ENCODE measurements at places on chromosomes 3 and 15.
A peak's percentile ranks its signal among the peaks of the same experiment; 100 is the strongest.

DNA sequence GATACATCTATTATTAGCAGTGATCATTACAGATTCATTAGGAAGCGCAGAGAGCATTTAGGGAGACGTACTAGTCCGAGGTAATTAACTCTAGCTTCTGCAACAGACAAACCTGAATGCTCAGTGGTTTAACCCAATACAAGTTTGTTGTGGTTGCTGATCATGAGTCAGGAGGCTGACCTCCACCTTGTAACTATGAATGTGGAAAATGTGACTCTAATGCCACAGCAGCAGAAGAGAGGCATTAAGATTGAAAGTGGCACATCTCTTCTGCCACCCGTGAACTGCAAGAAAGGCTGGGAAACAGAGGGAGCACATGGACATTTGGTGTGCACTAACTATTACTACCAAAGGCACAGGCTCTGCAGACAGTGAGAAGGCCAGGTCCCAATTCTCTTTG, 71.2 kb upstream of the C3orf80 start:
- DNase-seq, result no peak

GRCh38 chr3:196625331-196625730, 14.2 kb upstream of the NRROS start:
- DNase-seq, result no peak

GRCh38 chr3:64417816-64418215, 192.6 kb upstream of the PRICKLE2 start:
- no peak for DNase-seq

DNA sequence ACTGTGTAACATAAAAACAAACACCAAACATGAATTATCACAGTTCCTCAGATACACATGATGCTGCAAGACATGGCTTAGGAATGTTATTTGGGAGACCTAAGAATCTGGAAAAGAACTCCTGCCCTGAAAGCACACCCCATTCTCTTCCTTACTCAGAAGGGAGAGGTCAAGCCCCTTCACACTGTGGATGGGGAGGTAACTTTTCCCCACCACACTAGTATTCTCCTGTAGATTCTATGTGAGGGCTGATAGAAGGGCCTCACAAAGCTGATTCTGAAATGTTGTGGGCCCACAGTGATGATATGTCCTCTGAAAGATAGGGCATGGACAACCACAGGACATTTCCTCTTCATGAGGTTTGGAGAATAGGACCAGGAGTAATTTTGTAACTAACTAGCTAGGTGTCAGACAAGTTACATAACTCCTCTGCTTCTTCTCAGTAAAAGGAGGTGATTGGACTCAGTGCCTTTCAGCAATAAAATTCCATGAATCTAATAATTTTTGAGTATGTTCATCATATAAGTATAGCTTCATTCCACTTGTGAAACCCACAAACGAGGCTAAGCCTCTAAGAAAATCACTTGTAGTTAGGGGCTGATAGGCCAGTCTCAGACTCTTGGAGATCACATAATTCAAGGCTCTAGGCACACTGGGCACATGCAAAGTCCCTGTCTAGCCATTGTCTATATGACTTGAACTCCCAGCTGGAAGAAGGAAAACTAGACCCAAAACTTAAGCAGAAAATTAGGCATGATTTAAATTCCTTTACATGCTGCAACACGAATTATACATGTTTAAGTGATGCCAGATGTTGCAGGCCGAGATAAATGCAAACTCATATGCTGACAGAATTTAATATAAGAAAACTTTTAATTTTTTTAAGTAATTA, 7.5 kb downstream of the PTX3 start:
- DNase-seq, result no peak

- DNase-seq, result no peak
Observed at GRCh38 chr3:115912372-115912771, 289.1 kb downstream of the GAP43 start.

- DNase-seq, result no peak
Observed at GRCh38 chr15:92751528-92751927, 96.0 kb upstream of the FAM174B start.

GRCh38 chr3:187447737-187448136, 79.6 kb downstream of the RTP4 start:
- DNase-seq, result no peak

GRCh38 chr3:119782460-119782859, 559 bp downstream of the NR1I2 start:
- no peak for DNase-seq

DNA sequence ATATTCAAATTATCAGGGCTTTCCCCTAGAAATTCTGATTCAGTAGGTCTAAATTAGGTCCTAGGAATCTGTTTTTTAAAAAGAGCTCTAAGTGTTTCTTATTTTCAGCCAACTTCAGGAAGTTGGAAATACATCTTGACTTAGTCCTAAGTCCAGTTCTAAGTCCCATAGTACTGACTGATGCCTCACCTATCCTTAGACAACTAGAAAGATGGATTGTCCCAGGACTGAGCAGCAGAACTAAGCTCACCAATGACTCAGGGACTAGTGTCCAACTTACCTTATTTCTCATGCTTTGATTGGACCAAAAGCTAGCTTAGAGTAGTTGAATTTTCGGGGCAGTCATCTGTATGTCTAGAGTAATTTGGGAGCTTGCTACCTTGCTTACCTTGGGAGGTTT, 26.2 kb upstream of the C3orf38 start:
- no peak for DNase-seq

DNA sequence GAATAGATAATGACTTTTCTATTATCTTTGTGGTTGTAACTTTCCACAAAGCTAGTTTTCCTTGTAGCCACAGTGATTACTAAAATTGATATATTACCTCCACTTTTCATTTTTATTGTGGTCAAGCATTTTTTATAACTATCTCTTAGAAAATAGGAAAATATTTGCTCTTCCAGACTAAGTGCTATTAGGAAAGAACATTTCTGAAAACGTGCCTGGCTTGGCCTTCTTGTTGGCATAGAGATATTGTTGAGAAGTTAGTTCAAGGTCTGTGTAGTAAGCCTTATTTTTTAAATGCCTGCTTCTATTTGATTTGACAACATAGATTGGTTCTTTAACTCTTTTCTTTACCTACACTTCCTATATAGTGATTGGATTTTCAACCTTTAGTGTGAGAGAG, 101.7 kb downstream of the IL1RAP start:
- no peak for DNase-seq

DNA sequence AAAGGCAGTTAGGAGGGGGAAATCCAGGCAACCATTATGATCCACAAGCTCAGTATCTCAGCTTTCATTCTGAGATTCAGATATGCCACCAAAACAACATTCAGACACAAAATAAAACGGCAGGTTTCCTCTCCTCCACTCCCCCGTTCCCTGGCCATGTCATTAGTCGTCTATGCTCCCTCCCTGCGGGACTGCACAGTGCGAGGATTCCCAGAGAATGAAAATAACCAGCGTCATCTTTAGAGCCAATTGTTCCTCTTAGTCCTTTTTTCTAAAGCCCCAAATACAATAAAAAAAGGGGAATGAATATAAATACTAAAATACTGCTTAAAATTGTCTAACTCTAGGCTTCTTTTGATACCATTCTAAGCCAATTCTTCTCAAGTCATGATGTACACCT, 7.8 kb upstream of the SLCO3A1 start:
- DNase-seq, result no peak

- DNase-seq, result no peak
Observed at GRCh38 chr15:27028858-27029477, 58.0 kb downstream of the GABRG3 start.

DNA sequence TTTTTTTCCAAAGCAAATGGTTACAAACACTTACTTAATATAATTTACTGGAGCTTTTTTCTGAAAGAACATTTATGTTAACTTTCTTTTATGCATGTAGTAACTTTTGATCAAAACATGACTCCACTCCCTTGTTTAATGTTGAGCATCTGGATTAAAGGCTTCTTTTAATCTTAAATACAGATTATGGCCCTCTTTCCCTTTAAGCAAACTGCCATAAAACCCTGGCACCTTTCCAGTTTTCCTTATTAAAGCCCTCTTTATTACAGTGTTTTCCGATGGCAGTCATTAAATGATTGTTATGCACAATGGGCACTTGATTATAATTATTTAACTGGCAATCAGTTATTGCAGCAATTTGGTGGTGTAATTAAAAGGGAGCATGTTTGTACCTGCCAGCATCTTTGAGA, 167.0 kb downstream of the VGLL4 start:
- DNase-seq, result no peak

DNA sequence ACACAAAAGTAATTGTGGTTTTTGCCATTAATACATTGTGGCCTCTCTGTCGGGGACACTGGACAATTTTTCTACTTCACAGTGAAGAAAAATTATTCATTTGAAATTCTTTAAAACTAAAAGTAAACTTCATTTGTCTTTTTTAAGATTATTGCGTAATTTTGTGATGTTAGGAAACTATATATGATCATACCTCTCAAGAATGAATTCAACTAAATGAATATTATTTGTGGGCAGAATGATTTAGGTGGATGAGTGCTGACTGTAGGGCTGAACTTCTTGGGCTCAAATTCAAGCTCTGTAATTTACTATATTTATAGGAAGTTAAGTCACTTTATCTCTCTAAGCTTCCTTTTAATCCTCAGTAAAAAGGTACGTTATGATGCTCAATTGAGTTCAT, 441.2 kb downstream of the ROBO1 start:
- DNase-seq, result no peak

DNA sequence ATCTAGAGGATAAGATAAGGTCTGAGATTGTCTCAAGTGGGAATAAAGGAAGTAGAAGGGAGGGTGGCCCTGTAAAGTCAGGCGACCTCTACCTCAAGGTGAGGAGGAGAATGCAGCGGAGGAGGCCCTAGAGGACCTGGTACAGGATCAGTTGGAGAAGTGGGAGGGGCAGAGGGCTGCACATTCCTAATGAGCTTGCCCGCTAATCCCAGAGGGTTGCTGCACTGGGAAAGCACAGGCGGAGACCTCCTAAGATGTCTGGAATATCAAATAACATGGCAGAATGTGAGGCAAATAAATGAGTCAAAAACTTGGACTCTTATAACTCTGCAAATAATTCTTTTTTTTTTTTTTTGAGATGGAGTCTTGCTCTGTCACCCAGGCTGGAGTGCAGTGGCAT, 30.2 kb upstream of the VPS8 start:
- no peak for DNase-seq

GRCh38 chr15:94395640-94396039, 164.3 kb downstream of the MCTP2 start:
- no peak for DNase-seq

DNA sequence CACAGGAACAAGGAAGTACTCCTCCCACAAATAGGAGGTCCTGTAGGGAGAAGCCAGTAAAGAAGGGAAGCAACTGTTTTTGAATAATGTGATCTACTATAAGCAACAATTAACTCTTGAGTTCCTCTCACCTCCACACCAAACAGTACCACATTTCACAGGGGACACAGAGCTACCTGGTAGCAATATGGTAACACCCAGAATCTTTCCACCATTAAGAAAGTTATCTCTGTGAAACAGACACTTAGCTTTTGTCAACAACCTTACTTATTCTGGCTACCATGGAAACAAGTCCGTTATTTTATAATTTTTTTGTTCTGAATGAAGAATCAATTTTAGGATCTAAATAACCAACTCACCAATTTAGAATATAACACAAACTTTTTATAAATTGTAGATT, 49.5 kb downstream of the TBL1XR1 start:
- DNase-seq, result no peak

GRCh38 chr3:143977341-143978262, 6.0 kb downstream of the DIPK2A start:
- DNase-seq, result no peak

GRCh38 chr3:186128158-186128557, 19.3 kb upstream of the ETV5 start:
- no peak for DNase-seq

- DNase-seq, result no peak
Observed at GRCh38 chr3:111730143-111730542, 128.9 kb upstream of the PHLDB2 start.

GRCh38 chr15:80668546-80669236, 26.4 kb upstream of the ABHD17C start:
- no peak for DNase-seq

DNA sequence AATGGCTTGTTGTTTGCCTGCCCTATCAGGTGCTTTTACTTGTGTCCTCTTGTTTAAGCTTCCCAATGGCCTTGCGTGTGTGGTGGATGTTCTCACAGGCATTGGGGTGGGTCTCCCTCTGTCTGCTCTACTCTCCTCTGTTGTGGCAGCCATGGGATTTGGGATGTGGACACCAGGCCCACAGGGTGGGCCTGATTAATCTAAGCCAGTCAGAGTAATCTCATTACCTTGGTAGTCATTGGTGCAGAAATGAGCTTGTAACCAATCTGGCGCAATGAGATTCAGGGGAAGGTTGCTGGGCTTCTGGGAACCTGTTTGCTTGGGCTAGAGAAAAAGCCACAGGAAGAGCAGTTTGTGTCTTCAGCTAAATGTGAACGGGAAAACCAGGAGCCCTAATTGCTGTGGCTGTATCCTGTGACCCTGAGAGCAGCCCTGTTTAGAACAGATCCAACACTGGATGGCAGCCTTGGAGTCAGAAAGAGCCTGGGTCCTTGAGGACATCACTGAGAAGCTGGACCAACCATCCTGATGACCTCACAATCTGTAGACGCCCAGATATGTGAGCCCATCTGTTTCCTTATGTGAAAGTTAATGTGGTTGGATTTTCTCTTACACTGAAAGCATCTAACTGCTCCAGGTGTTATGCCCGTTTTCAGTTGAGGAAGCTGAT, 157.3 kb upstream of the UBE2E1 start:
- DNase-seq, result peak; percentile 36

DNA sequence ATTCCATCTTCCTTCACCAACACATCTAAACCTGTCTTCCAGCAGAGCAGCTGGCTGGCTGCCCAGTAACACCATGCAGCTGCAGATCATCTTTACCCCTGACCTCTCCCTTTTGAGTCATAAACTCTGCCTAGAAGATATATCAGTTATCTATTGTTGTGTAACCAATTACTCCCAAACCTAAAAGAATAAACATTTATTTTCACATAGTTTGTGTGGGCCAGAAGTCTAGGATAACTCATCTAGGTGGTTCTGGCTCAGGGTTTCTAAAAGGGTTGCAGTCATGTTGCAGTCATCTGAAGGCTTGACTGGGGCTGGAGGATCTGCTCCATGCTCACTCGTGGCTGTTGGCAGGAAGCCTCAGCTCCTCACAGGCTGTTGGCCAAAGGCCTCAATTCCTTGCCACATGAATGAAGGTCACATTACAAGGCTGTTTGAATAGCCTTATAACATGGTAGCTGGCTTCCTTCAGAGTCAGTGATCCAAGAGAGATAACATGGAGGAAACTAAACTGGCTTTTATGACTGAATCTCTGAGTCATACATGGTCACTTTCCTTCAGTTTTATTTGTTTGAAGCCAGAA, 92.8 kb downstream of the GOLIM4 start:
- DNase-seq, result peak; percentile 62

Data from mucosa of descending colon (tissue), 3 donors.